ENCODE measurements at places on chromosomes 7 and 10. TPM values are rescaled to one million over a fixed set of nuclear protein-coding genes. Genes with fewer than 3 reads are reported as not detected.

DNA sequence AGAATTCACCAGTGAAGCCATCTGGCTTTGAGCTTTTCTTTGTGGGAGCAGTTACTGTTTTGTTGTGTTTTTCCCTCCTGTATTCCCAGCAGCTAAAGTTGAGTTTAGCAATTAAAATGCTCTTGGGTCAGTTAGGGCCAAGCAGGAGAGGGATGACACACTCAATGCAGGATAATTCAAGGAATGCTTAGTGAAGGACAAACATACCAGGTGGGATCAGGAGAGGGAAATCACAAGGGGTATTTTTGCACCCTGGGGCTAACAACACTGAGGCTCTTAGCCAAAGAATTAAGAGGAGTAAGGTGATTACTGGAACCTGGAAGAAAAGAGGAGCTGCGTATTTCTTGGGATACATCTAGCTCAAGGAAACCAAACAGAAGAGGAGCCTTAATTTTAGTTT is 82.4 kb upstream of the KCND2 start:
- DNase-seq, result no peak

GRCh38 chr7:128215281-128215680 is 25.8 kb upstream of the LEP start:
- DNase-seq, result no peak

DNA sequence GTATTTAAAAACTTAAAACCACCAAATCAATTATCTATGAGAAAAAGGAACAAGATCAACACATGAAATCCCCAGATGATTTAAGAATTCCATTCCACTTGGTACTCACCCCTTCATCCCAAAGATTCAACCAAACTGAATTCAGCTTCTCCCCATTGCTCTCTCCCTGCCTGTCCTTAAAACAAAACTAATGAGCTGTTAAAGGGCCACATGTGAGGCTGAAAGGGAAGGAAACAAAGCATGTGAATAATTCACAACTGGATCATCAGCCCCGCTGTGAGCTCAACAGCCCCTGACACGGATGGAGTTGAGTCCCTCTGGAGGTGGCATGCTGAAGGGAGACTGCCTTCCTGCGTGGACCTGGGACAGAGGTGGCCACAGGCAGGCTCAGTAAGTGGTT is 32.9 kb downstream of the VOPP1 start:
- no peak for DNase-seq

DNA sequence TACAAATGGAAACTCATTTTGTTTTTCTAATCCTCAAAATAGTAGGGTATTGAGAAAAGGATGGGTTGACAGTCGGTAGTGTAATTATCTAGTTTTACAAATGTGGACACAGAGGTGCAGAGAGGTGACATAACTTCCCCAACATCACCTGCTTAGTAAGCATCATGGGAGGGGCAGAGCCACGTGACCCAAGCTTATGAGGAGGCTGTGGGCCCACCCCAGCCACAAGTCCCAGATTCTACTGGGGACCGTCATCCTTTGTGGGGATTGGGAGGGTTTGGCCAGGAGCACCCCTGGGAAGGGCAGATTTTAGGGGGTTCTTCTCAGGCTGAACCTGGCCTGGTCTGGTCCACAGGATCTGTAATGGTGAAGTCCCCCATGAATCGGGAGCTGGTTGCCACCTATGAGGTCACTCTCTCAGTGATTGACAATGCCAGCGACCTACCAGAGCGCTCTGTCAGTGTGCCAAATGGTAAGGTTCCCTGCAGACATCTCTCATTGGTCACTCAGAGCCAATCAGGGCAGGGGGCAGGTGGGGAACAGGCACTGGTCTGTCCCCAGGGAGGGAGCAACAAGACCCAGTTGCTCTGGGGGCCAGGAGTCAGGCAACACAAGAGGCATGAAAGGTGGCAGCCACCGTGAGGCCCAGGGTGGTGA is 23.6 kb upstream of the VSIR start:
- no peak for DNase-seq

- no peak for DNase-seq
These were observed 1014.6 kb downstream of the GATA3 start for GRCh38 chr10:9069136-9069535.

GRCh38 chr10:29345144-29345909 is 56.5 kb downstream of the LYZL1 start:
- DNase-seq, result no peak

GRCh38 chr10:31001740-31002139 is 29.9 kb downstream of the ZNF438 start:
- DNase-seq, result no peak

- no peak for DNase-seq
These were observed 145.2 kb upstream of the ANK3 start for GRCh38 chr10:60534761-60535389.

GRCh38 chr7:38565289-38565688 is 65.9 kb downstream of the AMPH start:
- DNase-seq, result no peak

GRCh38 chr10:57675125-57675524 is 592.6 kb downstream of the IPMK start:
- DNase-seq, result no peak

DNA sequence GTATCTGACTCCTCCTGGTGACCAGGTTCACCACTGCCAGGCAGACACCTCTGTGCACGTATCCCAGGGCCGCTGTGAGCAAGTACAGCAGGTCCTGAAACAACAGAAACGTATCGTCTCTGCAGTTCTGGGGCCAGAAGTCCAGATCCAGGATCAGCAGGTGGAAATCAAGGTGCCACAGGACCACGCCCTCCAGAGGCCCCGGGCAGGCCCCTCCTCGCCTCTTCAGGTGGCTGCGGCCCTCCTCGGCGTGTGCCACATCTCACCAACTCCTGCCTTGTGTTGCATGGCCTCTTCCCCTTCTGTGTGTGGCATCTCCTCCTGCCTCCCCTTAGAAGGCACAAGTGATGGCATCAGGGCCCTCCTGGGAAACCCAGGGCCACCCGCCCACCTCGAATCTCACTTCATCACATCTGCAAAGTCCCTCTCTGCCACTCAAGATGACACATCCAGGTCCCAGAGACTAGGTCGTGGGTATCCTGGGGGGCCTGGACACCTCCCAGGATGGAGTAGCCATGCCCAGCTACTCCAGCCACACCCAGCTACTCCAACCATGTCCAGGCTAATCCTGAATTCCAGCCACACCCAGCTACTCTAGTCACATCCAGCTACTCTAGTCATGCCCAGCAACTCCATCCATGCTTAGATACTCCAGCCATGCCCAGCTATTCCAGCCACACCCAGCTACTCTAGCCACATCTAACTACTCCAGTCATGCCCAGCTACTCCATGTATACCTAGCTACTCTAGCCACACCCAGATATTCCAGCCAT is 52.6 kb upstream of the DNAAF5 start:
- DNase-seq, result no peak

GRCh38 chr10:100327007-100327717 is 2.9 kb downstream of the PKD2L1 start:
- no peak for DNase-seq

DNA sequence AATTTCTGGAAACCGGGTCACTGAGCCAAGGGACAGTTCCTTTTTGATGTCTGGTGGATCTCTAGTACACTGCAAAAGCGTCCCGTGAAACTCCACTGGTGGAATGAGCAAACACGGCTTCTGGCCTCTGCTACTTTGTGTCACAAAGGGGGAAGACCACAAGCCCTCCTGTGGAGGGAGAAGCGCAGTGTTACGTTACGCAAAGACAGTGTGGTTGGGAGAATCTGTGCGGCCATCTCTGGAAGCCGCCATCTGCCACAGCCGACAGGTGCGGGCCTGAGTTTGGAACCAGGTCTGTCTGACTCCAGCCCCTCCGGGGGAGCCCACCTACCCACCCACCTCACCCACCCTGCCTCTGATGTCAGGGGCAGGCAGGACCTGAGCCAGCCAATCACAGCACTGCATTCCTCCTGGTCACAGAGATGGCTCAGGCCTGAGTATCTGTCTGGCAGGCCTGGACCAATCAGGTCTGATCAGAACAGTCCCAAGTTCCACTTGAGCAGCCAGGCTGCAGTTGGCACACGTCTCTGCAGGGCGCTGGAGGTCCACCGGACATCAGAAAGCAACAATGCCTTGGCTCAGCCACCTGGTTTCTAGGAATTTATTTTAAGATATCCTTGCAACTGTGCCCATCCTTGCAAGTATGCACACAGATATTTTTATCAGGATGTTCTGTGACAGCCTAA is 3.0 kb upstream of the CYP2W1 start:
- no peak for DNase-seq

DNA sequence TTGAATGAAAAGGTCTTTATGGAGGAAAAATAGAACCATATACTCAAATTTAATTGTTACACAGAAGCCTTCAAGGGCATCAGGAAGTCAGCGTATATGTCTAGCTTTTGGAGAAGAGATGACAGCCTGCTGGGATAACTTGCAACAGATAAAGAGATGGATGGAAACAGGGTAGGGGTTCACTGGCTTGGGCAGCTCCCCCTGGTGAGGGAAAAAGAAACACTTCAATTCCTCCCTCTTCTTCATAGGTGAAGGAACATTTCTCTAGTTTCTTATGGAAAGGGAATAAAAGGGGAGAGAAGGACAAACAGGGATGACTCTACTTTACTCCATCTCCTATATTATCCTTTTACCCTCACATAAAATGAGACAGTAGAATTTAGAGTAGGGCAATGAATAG is 635.7 kb downstream of the PHTF2 start:
- no peak for DNase-seq

DNA sequence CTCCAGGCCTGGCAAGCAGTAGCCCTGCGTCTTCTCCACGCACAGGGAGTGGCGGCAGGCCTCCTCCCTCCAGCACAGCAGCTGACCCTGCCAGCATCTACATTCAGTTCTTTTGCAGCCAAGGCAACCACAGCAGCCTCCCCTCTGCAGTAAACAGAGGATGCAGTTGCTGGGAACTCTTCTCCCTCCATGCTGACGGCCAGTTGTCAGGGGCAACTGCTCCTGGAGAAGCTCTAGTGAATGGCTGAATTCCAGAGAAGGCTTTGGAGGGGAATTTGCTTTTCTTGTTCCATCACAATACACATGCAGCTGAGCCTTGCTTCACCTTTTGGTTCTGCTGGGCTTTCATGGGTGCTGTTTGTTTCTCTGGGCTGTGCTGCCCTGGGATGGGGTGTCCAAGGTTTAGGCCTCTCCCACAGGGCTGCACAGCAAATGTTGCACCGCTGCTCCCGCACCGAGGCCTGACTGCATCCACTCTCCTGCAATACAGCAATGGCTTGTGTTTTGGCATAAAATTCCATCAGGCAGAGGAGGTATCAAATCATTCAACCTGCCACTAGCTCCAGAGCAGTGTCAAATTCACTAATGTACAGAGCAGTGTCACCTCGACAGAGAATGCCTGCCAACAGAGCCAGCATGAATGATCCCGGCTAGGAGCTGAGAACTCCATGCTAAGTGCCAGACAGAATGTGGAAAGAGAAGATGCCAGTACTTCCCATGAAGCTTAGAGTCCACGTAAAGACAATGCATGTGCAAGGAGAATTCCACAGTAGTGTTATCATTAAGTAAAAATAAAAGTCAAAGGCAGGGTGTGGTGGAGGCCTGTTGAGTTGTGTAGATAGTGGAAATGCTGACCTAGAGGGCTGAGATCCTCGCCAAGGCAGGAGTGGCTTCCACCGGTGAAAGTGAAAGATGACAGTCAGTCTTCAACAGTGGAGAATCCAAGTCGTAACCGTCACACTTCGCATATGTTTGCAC is 399.6 kb downstream of the DPP6 start:
- no peak for DNase-seq

GRCh38 chr7:86925221-86925620 is 134.2 kb downstream of the ELAPOR2 start:
- no peak for DNase-seq

The EPDR1 gene
- 23.2 TPM for polyA plus RNA-seq

The FAM25C gene
- polyA plus RNA-seq, result not detected

The SPAM1 gene
- not detected for polyA plus RNA-seq

The CREB3L2 gene
- 45.2 TPM for polyA plus RNA-seq

The SRGN gene
- 28.8 TPM for polyA plus RNA-seq
